ENCODE measurements at places on chromosomes 3 and 15. TPM values are rescaled to one million over a fixed set of nuclear protein-coding genes. Genes with fewer than 3 reads are reported as not detected.

The ZBTB47 gene
- total RNA-seq, result 29.6 TPM

The NAA80 gene
- 11.1 TPM for total RNA-seq

The CTXN2 gene
- not detected for total RNA-seq

The AADAC gene
- total RNA-seq, result not detected

The ACP3 gene
- total RNA-seq, result not detected

The KAT2B gene
- total RNA-seq, result 14.1 TPM

The CFAP100 gene
- total RNA-seq, result not detected

The COL6A5 gene
- total RNA-seq, result not detected

The WDR6 gene
- total RNA-seq, result 113 TPM

GRCh38 chr15:57158997-57159668 is 217.2 kb upstream of the CGNL1 start:
- H3K27ac ChIP-seq, result peak overlapping the region; percentile 50
- H3K4me1 ChIP-seq, result peaks cover 62% of the 10 kb centered on the region
- peak overlapping the region; percentile 8 for H3K4me3 ChIP-seq
- peaks cover 3% of the 10 kb centered on the region for H3K27me3 ChIP-seq
- no peak for DNase-seq

DNA sequence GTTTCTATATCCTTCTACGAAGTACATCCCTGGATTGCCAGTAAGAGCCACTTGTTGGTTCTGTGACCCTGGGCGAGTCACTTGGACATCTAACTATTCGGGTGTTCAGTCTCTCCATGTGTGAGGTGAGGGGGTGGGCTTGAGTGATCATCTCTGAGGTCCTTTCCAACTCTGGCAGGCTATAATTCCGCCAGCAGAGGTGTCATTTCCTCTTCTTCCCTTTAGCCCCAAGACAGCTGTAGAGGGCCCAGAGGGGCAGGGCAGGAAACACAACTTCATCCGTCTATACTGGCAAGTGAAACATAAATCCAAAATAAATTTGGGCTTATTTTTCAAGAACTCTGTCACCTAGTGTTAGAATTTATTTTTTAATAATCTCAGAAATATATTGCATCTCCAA is 38.1 kb downstream of the C2CD4A start:
- H3K27ac ChIP-seq, result no peak overlapping the region
- no peak for DNase-seq
- H3K4me3 ChIP-seq, result no peak overlapping the region
- H3K36me3 ChIP-seq, result no peaks in the 10 kb centered on the region
- H3K27me3 ChIP-seq, result peaks cover 3% of the 10 kb centered on the region

- H3K4me1 ChIP-seq, result peaks cover 15% of the 10 kb centered on the region
- H3K36me3 ChIP-seq, result no peaks in the 10 kb centered on the region
- H3K27me3 ChIP-seq, result peaks cover 17% of the 10 kb centered on the region
- H3K27ac ChIP-seq, result no peak overlapping the region
- H3K4me3 ChIP-seq, result no peak overlapping the region
- DNase-seq, result no peak
These were observed 31.8 kb downstream of the CYP8B1 start for GRCh38 chr3:42843713-42844411.

DNA sequence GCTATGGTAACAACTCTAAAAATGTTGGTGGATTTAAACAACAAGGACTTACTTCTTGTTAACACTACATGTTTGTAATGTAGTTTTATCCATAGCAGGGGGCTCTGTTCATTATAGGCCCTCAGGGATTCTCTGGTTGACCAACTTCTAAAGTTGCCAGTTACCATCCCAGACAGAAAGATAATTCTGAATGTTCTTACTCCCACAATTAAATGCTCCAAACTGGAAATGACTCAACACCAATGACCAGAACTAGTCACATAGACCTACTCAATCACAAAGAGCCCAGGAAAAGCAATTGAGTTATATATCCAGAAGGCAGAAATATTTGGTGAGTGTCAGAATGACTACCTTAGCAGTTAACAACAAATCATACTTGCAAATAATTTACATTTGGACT is 199.3 kb upstream of the UMPS start:
- H3K27me3 ChIP-seq, result peaks cover 31% of the 10 kb centered on the region
- no peak overlapping the region for H3K27ac ChIP-seq
- no peaks in the 10 kb centered on the region for H3K36me3 ChIP-seq
- no peaks in the 10 kb centered on the region for H3K4me1 ChIP-seq
- H3K4me3 ChIP-seq, result no peak overlapping the region
- no peak for DNase-seq

- H3K27me3 ChIP-seq, result peaks cover 20% of the 10 kb centered on the region
- DNase-seq, result no peak
- peaks cover 6% of the 10 kb centered on the region for H3K4me1 ChIP-seq
- H3K27ac ChIP-seq, result no peak overlapping the region
- no peak overlapping the region for H3K4me3 ChIP-seq
These were observed 98.9 kb downstream of the LSM3 start for GRCh38 chr3:14277557-14277956.

- H3K4me1 ChIP-seq, result peaks cover 33% of the 10 kb centered on the region
- DNase-seq, result no peak
- peaks cover 15% of the 10 kb centered on the region for H3K27me3 ChIP-seq
- H3K36me3 ChIP-seq, result no peaks in the 10 kb centered on the region
- no peak overlapping the region for H3K27ac ChIP-seq
These were observed 94.2 kb downstream of the LIPC start for GRCh38 chr15:58525991-58526421.

- H3K4me1 ChIP-seq, result peaks cover 25% of the 10 kb centered on the region
- peaks cover 34% of the 10 kb centered on the region for H3K36me3 ChIP-seq
- no peak overlapping the region for H3K27ac ChIP-seq
These were observed 18.4 kb downstream of the MEF2A start for GRCh38 chr15:99584081-99584600.

DNA sequence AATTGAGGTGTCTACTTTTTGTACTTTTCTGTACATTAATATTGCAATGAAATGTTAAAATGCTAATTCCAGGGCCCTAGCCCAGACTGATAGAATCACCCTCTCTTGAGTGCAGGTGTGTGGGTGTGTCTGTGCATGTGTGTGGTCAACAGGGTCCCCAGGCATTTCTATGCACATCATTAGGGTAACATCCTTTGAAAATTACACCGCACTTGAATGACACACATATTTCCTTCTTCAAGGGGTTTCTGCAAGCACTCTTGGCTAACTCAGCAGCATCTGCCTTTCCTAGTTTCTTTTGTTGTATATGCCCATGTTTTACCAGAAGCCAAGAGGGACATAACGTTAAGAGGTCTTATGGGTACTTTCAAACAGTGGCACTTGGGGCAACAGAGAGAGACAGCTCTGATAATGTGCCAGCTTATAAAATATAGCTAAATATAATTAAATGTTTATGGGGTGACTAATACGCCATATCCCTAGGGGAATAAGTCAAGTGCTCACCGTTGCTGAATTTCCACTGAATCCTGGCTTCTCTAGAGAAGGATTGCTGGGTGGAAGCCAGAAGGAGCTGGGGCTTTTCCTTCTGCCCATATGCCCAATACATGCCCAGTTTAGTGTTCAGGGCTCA is 54.5 kb upstream of the LRIG1 start:
- H3K27me3 ChIP-seq, result peaks cover 15% of the 10 kb centered on the region
- no peak overlapping the region for H3K4me3 ChIP-seq
- no peak for DNase-seq
- no peaks in the 10 kb centered on the region for H3K36me3 ChIP-seq
- no peak overlapping the region for H3K27ac ChIP-seq

DNA sequence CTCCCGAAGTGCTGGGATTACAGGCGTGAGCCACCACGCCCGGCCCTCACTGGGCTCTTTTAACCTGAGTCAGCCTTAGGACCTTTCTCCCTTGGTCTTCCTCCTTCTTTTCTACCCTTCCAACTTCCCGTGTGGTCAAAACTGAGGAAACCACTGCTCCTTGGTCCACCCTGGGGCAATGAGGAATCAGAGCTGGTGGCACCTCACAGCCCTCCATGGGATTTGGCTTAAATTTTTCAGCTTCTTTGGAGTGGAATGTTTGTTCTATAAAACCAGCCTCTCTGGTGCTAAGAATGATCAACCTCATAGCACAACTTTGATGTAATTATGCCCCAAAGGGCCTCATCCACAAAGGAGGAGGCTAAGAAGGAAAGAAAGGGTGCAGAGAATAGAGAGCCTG is 76.6 kb upstream of the CFAP20DC start:
- peaks cover 64% of the 10 kb centered on the region for H3K4me1 ChIP-seq
- H3K36me3 ChIP-seq, result no peaks in the 10 kb centered on the region

DNA sequence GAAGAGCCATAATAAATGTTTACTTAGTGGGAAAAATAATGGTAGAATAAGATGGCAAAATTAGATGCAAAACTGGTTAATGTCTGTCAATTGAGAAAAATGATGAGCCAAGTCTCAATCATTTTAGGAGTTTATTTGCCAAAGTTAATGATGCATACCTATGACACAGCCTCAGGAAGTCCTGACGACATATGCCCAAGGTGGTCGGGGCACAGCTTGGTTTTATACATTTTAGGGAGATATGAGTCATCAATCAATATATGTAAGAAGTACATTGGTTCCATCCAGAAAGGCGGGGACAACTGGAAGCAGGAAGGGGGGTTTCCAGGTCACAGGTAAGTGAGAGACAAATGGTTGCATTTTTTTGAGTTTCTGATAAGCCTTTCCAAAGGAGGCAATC is 31.5 kb downstream of the CLEC3B start:
- peaks cover 84% of the 10 kb centered on the region for H3K4me1 ChIP-seq
- no peak for DNase-seq
- H3K27ac ChIP-seq, result peak overlapping the region; percentile 81
- peaks cover 2% of the 10 kb centered on the region for H3K27me3 ChIP-seq

DNA sequence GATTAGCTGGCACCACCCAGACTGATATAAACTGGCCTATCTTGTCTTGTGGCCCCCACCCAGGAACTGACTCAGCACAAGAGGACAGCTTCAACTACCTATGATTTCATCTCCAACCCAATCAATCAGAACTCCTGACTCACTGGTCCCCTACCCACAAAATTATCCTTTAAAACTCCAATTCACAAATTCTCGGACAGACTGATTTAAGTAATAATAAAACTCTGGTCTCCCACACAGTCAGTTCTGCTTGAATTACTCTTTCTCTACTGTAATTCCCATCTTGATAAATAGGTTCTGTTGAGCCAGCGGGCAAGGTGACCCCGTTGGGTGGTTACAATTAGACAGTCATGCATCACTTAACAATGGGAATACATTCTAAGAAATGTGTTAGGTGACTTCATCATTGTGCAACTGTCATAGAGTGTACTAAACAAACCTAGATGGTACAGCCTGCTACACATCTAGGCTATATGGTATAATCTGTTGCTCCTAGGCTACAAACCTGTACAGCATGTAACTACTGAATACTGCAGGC is 48.1 kb upstream of the MAP4 start:
- no peak for DNase-seq
- H3K27ac ChIP-seq, result peak overlapping the region; percentile 64
- no peaks in the 10 kb centered on the region for H3K27me3 ChIP-seq

GRCh38 chr3:90011131-90011530 is 903.7 kb downstream of the EPHA3 start:
- no peak for DNase-seq
- no peaks in the 10 kb centered on the region for H3K27me3 ChIP-seq
- H3K27ac ChIP-seq, result no peak overlapping the region
- H3K4me1 ChIP-seq, result no peaks in the 10 kb centered on the region
- H3K36me3 ChIP-seq, result no peaks in the 10 kb centered on the region
- no peak overlapping the region for H3K4me3 ChIP-seq

- H3K27ac ChIP-seq, result peak overlapping the region; percentile 89
- H3K4me3 ChIP-seq, result peak overlapping the region; percentile 5
- H3K27me3 ChIP-seq, result no peaks in the 10 kb centered on the region
- H3K36me3 ChIP-seq, result no peaks in the 10 kb centered on the region
These were observed 260.5 kb upstream of the ZPLD1 start for GRCh38 chr3:102174312-102174712.

- no peak overlapping the region for H3K4me3 ChIP-seq
- no peak overlapping the region for H3K27ac ChIP-seq
- no peak for DNase-seq
- H3K27me3 ChIP-seq, result peaks cover 9% of the 10 kb centered on the region
These were observed 63.8 kb upstream of the SNRK start for GRCh38 chr3:43222590-43222989.

DNA sequence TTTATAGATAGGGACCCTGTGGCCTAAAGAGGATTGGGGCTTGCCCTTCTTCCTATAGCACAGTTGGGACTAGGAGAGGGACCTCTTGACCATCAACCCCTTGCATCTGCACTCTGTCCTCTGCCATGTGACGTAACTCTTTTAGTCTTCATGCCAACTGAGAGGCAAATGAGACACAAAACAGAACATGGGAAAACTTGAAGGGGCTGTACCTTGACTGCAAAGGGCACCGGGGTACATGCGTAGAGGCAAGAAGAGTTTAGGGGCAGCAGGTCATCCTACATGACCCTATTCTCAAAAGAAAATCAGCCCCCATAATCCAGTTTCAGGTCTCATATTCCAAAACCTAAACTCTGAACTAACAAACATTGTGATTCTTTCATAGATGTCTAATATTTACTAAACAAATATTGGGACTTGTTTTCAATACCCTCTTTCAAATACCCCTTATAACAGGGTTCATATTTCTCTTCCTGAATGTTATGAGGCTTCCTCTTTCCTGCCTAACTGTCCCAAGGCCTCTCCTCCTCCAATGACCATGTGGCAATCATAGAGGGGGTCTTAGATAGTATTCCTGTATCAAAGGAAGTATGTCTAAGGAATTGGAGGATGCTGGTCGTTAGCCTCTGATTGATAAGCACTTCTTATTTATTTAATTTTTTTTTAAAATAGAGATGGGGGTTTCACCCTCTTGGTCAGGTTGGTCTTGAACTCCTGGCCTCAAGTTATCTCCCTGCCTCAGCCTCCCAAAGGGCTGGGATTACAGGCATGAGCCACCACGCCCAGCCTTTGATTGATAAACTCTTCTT is 20.6 kb downstream of the ACKR2 start:
- H3K36me3 ChIP-seq, result no peaks in the 10 kb centered on the region
- H3K27ac ChIP-seq, result no peak overlapping the region
- no peak for DNase-seq
- peaks cover 17% of the 10 kb centered on the region for H3K27me3 ChIP-seq

DNA sequence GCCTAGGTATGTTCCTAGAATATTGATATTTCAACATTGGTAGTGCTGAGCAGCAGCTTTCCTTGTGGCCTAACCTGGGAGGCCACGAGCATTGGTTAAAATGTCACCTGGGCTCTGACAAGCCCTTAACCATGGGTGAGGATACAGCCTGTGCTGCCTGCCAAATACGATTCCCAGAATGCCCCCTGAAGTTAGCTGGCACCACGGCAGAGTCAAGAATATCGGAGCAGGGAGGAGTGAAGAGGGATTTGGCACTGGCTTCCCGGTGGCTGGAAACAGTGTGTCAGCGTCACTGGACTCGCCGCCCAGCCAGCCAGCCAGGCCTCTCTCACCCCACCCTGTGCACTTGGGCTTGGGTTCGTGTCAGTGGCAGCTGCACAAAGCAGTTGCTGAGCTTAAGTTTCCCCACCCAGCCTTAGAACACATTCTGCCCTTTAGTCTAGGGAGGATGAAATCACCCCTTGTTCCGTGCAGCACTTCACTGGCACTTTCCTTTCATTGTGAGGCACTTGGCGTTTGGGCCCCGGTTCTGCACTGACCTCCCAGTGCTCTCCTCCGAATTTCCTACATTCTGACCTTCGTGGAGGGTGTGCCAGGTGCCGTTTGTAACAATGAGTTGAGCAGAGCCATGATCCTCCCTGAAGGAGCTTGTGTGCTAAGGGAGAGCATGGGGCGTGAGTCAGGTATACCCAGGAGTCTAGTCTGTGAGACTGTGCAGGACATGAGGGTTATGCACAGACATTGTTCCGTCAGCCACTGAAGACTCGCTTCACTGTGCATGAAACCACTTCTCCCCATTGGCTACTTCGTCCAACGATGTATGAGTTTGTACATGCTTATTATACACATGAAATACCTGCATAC is 152.8 kb upstream of the BHLHE40 start:
- H3K4me1 ChIP-seq, result peaks cover 42% of the 10 kb centered on the region
- H3K27ac ChIP-seq, result no peak overlapping the region
- no peak overlapping the region for H3K4me3 ChIP-seq

- H3K4me1 ChIP-seq, result peaks cover 7% of the 10 kb centered on the region
- H3K4me3 ChIP-seq, result no peak overlapping the region
- peaks cover 34% of the 10 kb centered on the region for H3K36me3 ChIP-seq
These were observed 54.0 kb downstream of the ARMC8 start for GRCh38 chr3:138241061-138241460.
